BJ (cell line): ENCODE measurements at places on chromosomes 3 and 15.

DNA sequence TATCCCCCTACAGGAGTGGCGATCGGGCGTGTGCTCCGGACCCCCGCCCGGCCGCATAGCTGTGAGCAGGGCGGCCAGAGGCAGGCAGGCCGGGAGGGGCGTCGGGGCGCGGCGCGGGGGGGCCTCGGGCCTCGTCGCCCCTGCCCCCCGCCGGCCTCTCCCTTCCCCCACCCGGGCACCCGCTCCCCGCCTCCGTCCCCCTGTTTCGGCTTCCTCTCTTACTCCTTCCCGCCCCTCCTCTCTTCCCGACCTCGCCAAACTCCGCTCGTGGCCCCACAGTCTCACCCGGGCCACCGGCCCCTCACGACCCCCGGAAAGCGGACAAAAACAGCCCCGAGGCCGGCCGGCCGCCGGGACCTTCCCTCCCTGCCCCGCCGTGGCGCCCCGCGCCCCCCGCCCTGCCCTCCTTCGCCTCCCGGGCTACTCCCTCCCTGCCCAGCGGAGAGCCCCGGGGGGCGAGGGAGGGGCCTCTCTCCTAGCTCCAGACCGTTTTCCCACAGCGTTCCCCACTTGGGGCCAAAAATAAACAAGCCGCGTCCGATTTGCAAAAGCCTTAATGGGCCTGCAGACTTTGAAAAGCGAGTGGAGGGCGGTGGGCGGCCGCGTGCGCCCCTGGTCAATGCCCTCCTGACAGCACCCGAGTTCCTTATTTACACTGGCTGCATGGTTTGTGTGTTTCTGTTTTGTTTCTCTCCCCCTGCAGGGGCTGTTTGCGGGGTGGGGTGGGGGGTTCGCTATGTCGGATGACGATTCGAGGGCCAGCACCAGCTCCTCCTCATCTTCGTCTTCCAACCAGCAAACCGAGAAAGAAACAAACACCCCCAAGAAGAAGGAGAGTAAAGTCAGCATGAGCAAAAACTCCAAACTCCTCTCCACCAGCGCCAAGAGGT, 1.0 kb downstream of the UBE2E1 start:
- DNase-seq = no peak

GRCh38 chr3:196501316-196502044, 2.1 kb downstream of the RNF168 start:
- DNase-seq = no peak

DNA sequence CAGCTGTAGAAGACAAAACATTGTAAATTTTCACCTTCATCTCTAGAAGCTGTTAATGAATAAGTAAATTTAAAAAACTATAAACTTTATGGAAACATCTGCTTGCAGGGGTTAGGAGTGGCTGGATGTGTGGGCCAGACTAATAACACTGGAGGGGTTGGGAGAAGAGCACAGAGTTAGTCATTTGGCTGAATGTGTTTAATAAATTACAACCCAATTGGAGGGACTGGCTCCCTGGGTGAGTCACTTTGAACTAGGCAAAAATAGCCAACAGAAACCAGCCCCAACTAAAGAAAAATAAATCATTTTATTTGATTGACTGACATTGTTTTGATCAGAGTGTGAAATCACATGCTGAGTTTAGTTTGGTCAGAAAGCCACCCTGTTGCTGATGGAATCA, 21.8 kb downstream of the DGKG start:
- no peak for DNase-seq

DNA sequence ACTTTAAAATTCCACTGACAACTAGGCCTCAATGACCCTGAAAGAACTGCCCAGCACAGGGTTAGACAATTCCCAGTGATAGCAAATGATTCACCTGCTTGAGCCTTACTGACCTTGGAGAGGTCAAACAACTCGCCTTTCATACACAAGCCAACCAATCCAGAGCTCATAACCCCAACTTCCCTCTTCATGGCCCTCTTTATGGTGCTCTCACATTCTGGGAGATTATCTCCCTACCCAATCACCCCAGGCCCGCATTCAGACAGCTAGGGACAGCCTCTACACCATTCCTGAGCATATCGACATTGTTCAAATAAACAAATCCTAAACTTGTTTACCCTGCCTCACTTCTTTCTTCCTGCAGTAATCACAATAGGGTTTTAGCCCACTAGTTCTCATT, 32.2 kb upstream of the COLQ start:
- no peak for DNase-seq

DNA sequence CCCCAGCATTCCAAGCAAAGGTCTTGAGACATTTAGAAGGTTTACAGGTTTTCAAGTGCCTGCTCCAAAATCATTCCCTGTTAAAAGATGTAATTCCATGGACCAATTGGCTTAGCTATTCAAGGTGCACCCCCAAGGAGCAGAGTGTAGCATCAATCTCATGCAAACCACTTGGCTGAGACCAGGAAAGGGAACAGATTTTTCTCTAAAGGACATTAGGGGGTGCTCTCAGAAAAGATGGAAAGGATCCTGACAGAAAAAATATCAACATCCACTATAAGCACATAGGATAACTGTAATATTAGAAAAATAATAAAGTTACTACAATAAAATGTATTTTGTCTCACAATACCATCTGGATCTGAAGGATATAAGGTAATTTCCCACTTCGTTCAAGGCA, 328.0 kb upstream of the CDIN1 start:
- DNase-seq = no peak

GRCh38 chr15:100468285-100468684, 60.5 kb downstream of the CERS3 start:
- DNase-seq = no peak

- no peak for DNase-seq
Observed at GRCh38 chr3:170555329-170555728, 30.5 kb downstream of the SLC7A14 start.

DNA sequence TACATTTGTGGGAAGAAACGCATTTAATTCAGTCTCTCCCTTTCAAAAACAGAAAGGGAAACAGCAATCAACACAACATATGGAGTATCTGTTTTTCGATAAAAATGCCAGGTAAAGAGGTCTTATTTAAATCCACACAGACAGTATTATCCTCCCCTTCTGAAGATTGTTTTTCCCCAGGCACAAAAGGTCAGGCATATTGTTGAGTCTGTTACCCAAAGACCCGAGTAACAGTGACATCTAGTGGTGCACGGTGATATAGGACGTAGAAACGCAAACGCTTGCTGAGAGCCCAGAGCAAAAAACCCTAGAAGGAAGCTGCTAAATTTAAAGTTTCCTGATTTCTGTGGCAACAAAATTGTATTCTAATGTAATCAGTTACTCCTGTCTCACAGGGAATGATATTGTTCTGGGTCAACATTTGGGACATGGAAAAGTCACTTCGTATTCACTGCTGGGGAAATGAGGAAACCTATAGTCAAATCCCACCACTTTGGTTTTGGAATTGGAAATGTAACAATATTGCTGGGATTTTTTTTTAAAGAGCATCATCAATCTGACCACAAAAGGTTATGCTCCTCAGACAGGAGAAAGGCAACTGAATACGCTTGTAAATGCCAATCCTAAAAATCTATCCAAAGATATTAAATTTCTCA, 312.7 kb upstream of the CCDC54 start:
- peak; percentile 19 for DNase-seq

- no peak for DNase-seq
Observed at GRCh38 chr3:177536873-177537272, 339.6 kb upstream of the TBL1XR1 start.

GRCh38 chr3:56758539-56758981, 43.2 kb downstream of the ARHGEF3 start:
- peak; percentile 90 for DNase-seq

DNA sequence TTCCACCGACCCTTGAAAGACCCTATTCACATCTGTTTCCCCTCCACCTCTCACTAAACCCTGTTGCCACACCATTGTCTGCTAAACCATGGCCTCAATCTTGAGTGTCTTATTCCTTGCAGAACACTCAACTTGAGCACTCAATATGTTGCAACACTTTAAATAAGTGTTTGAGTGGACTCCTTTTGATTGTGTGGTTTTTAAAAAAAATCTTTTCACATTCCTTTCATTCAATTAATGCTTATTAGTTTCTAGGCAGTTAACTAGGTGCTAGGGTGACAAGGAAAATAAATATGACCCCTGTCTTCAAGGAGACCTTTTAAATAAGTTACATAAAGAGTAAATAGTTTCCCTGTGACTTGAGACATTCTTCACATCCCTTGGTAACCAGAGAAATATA, 13.3 kb upstream of the HHLA2 start:
- DNase-seq = no peak

GRCh38 chr3:29591579-29591978, 310.7 kb downstream of the RBMS3 start:
- DNase-seq = no peak

DNA sequence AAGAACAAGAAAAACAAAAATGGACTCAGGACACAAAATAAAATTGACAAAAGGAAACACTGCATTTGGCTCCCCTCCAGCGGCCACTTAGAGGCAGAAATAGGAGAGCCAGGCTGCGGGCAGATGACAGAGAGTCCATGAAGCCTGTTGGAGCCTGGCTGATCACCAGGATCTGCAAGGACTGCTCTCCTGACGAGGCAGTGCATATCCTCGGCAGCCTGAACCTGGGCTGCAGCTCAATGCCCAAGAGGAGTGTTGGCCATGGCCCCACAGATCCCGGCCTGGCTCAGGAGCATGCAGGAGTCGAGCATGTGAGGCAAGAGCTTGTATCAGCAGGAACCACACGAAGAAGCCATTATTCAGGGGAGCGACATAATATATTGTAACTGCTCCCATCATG, 199.8 kb downstream of the STT3B start:
- DNase-seq = no peak

DNA sequence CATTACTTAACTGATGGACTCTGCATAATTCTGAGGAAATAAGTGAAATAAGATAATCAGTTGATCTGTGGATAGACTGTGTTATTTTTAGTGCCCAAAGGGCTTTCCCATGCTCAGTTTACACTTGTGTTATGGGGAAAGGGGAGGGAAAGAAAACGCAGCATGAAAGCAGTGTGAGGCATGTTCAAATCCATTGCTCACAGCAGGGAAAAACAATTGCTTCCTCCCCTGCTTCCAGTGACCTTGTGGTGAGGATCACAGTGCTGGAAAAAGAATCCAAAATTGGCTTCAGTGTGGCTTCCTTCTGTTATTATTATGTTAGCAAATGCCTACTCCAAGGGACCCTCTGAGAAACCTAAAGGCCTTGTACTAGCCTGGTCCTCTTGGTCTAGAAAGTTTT, 285.1 kb upstream of the CDIN1 start:
- no peak for DNase-seq

- no peak for DNase-seq
Observed at GRCh38 chr3:48143992-48144391, 44.2 kb downstream of the CDC25A start.
